ENCODE measurements at places on chromosomes 16 and 17. TPM values are rescaled to one million over a fixed set of nuclear protein-coding genes. Genes with fewer than 3 reads are reported as not detected.

DNA sequence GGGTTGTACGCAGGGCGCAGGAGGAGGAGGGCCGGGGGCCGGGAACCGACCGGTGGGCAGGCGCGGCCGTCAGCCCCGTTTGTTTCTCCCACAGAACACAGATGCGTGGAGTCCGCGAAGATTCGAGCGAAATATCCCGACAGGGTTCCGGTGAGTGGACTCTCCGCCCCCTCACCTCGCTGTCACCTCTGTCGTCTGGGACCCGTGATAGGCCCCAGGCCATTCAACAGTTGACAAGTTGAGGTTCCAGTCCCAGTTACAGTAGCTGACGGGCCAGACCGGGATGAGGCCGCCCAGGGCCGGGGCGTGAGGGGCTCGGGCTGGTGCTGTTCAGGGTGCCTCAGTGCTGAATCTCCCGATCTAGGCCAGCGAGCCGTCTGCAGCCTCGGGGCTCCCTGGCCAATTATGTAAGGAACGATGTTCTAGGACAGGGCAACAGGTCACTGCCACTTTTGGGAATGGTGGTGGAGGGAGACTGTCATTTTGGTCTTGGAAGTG is 628 bp downstream of the GABARAPL2 start:
- no peak for DNase-seq

C16orf96 gene
- polyA plus RNA-seq, result not detected

KRTAP4-3 gene
- polyA plus RNA-seq, result not detected

GRCh38 chr17:47694581-47695428 is 844 bp downstream of the TBKBP1 start:
- DNase-seq, result no peak

GRCh38 chr16:22635357-22635761 is 124.7 kb downstream of the NPIPB5 start:
- no peak for DNase-seq

GRCh38 chr16:29987371-29988085 is 7.9 kb downstream of the HIRIP3 start:
- no peak for DNase-seq
